ENCODE measurements at places on chromosomes 2 and 18. TPM values are rescaled to one million over a fixed set of nuclear protein-coding genes. Genes with fewer than 3 reads are reported as not detected.
A peak's percentile ranks its signal among the peaks of the same experiment; 100 is the strongest.

GRCh38 chr2:44981714-44982108, 27.5 kb downstream of the SIX2 start:
- peak; percentile 56 for DNase-seq

DNA sequence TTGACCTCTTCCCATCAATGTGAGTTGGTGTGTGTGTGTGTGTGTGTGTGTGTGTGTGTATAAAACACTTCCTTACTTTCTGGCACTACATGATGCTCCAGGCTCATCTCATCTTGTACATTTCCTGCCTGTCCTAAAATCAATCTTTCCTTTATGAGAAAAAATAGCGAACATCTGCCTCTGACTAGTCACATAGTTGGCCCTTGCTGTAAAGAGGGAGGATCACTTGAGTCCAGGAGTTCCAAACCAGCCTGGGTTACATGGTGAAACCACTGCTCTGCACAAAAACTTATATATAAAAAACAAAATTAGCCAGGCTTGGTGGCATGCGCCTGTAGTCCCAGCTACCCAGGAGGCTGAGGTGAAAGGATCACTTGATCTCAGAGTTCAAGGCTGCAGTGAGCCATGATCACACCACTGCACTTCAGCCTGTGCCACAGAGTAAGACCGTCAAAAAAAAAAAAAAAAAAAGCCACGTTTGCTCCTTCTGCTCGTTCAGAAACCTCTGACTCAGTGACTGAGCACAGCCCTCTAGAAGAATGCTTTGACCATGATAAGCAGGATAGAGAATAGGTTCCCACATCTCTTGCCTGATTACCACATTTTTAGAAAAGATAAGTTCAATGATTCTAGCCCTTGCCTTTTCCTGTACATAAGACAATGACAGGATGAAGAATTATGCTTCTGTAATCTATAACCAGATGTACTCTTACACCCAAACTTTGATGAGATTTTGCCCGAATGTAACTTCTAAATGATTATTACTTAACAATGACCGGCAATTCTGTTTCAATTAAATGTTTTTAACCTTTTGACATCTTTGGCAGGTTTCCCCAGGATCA, 45.2 kb upstream of the ST3GAL5 start:
- DNase-seq: peak; percentile 84

GRCh38 chr2:210224941-210225672, at the start of gene ACADL:
Gene ACADL, minus strand, starts transcription at chr2:210225447. Its CDS starts 184 bp downstream, at chr2:210225263.
- peak; percentile 18 for DNase-seq

LHCGR gene
- total RNA-seq: not detected

GRCh38 chr18:10900435-10900834, 248.9 kb downstream of the PIEZO2 start:
- DNase-seq: no peak

HRH4 gene
- total RNA-seq: not detected

- no peak for DNase-seq
Observed at GRCh38 chr2:8421658-8422449, 260.0 kb upstream of the ID2 start.

DNA sequence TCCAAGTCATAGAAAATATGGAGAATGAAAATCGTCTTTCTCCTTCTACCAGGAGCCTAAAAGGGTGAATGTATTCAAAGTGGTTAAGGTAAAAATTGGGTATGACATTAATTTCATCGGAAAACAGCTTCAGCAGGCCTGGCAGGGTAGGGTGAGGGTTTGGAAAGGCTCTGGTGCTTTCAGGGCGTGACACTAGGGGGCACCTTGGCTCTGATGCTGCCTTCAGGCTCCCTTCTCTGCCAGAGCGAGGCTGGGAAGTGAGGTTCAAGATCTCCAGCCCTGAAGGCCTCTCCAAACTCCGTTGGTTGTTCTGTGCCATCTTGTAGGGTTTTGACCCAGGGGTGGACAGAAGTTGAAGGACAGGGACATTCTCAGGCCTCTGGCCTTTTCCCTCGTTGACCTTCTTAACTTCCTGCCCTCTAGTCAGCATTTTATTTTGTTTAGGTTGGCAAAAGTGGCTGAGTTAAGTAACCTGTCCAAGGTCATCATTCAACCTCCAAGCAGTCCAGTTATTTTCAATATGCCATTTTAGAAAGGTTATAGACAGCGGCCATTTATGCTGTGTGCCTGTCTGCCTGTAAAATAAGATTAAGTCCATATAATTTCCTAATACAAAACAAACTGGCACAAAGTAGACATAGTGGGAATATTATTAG, 40.3 kb downstream of the EML6 start:
- no peak for DNase-seq

DNA sequence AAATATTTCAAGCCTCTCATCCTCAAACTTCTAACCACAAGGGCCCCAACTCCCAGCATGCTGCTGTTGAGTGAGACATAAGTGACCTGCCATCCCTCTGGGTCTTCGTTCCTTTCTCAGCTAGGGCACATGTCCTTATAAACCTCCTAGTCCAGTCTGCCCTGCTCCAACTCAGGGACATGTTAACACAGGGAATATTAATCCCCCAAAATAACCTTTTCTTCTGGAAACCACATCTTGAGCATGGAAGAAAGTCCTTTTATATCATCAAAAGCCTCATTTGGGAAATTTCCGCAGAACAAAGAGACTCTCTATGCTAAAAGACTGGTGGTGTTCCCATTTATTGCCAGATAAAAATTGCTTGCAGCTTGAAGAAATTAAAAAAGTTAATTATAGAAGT, 14.4 kb downstream of the TNP1 start:
- no peak for DNase-seq
